Right forelimb (tissue), 1 donor: ENCODE measurements at places on chromosomes 1 and 21.

DNA sequence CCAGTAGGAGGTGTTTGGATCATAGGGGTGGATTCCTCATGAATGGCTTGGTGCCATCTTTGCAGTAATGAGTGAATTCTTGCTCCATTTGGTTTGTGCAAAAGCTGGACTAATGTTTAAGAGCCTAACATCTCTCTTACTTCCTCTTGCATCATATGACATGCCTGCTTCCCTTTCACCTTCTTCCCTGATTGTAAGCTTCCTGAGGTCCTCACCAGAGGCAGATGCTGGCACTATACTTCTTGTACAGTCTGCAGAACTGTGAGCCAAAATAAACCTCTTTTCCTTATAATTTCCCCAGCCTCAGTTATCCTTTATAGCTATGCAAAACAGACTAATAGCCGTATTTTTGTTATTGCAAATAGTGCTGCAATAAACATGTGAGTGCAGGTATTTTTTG is 8.1 kb downstream of the PRSS38 start:
- DNase-seq, result no peak

- DNase-seq, result no peak
These were observed 52.6 kb downstream of the LAMC1 start for GRCh38 chr1:183075861-183076260.

DNA sequence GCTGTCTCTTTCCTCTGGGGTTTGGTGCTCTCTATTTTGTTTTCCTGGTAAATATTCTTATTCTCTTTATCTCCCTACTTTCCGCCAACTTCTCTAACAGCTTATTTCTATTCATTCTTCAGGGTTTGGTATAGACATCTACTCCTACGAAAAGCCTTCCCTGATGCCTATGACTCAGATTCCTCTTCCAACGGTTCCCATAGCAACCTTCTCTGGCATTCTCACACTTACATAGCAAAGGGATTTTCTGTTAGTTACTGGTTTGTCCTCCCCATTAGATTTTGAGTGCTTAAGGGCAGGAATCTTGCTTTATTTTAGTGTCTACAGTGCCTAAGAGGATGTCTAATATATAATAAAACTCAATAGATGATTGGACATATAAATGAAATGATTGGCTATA is 407.6 kb upstream of the DEPDC1 start:
- DNase-seq, result no peak

- DNase-seq, result no peak
These were observed 8.3 kb downstream of the TGFBR3 start for GRCh38 chr1:91877574-91878208.

GRCh38 chr1:240282061-240282830 is 190.6 kb downstream of the FMN2 start:
- no peak for DNase-seq

DNA sequence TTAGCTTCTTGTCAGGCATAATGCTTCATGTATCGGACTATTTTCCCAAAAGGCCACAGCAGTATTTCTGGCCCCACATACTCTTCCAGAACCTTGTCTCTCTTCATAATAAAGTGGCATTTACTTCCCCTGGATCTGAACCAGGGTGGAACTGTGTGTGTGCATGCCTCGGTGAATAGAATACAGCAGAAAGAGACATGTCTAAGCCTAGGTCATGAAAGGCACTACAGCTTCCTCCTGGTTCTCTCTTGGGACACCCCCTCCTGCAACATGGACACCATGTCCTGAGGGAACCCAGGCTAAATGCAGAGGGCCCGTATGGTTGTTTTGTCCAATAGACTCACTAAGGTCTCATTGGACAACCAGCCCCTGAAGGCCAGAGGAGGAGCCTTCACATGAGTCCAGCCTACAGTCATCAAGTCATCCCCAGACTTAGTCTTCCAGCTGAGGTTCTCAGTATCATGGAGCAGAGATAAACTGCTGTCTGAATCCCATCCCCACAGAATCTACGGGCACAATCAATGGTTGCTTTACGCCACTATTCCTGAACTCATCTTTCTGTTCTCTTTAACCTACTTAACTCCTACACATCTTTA is 35.0 kb downstream of the USP24 start:
- DNase-seq, result no peak

GRCh38 chr1:81876901-81877733 is 76.4 kb downstream of the ADGRL2 start:
- DNase-seq, result no peak

DNA sequence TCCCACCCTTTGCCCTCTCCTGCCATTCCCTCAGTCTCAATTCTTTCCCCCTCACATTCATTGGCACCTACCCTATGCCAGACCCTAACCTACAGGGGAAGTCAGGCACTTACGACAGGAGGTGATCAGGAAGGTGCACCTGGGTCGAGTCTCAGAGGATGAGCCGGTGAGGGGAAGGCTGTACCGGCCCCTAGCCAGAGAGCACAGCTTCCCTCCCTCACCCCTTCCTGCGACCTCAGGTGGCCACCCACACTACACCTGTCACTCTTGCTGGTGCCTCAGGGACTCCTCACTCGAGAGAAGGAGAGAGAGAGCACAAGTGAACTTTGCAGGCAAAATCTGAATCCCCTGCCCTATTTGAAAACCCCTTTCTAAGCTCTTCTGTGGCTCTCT is 1.7 kb upstream of the MYOM3 start:
- peak; percentile 11 for DNase-seq

- no peak for DNase-seq
These were observed 133.8 kb upstream of the C1orf105 start for GRCh38 chr1:172286629-172287076.
